H1 (cell line): ENCODE measurements at places on chromosomes 11 and 22. TPM values are rescaled to one million over a fixed set of nuclear protein-coding genes. Genes with fewer than 3 reads are reported as not detected.
A peak's percentile ranks its signal among the peaks of the same experiment; 100 is the strongest.

Gene OR5W2
- not detected in 2 replicates for total RNA-seq

Gene ACR
- total RNA-seq, result 0.56 TPM in 1 of 2 replicates, not detected in the other

Gene F2
- not detected in 2 replicates for total RNA-seq

GRCh38 chr22:27493796-27494195 lies 307.8 kb downstream of the MN1 start:
- no peak for DNase-seq

GRCh38 chr11:44694443-44694842 lies 32.3 kb upstream of the TSPAN18 start:
- DNase-seq, result no peak

Gene MB
- not detected in 2 replicates for total RNA-seq

- no peak for DNase-seq
These were observed 69.8 kb downstream of the SESN3 start for GRCh38 chr11:95161248-95161647.

Gene KCNJ4
- total RNA-seq, result 2.2 and 2.3 TPM in 2 replicates

Gene LRRN4CL
- total RNA-seq, result 0.26 TPM in 1 of 2 replicates, not detected in the other

DNA sequence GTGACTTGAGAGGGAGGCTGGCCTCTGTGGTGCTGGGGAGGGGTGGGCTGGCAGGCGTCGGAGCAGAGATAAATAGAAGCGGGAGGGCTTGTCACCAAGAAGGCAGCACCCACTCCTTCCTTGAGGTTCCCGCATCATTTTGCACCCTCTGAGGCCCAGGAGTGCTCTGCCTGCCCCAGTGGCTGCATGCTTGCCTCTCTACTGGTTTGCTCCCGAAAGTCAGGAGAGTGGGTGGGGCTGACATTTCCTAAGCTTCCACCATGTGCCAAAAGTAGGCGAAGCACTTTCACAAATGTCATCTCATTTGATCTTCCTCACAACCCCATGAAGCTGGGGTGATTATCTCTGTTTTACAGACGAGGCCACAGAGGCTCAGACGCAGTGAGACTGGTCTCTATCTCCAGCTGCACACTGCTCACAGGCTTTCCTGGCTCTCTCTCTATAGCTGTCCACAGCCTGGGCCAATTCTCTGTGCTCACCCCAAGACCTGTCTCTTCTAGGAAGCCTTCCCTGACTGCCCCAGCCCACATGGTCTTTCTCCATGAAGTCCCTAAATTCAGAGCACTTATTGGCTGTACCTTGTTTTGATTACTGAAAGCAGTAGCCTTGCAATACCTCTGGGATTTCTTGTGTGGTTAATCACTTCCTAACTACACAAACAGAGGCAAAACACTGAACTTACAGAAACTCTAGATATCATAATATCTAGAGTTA lies 2.6 kb upstream of the UCP3 start:
- no peak for DNase-seq

DNA sequence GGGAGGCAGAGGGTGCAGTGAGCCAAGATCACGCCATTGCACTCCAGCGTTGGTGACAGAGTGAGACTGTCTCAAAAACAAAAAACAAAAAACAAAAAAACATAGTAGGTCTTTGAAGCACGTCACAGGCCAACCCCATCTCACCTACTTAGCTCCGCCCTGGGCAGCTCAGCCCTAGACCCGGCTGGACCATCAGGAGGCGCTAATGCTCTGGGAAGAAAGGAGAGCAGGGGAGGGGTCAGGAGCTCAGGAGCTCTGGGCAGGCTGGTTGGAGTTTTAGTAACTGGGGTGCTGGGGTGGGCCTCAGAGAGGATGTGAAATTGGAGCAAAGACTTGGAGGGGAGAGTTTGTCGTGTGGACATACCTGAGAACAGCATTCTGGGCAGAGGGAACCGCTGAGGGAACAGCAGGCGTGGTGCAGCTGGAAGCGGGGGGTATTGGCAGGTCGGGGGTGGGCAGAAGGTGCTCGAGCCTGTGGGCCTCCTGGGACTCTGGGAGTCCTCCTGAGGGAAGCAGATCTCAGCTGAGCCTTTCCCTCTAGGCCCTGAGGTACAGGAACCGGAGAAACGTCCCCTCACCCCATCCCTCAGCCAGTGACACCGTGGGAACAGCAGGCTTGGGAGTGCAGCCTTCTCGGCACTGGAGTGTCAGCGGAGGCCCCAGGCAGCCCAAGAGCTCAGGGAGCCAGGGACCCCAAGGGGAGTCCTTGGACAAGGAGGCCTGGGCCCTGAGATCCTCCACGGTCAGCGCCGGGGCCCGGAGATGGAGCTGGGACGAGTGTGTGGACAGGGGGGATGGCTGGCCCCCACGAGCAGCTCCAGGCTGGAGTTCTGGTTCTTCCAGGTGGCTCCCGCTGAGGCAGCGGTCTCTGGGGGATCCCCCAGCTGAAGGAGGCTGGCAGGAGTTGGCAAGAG lies 2.2 kb upstream of the RPS6KA4 start:
- DNase-seq, result peak; percentile 91

GRCh38 chr11:126135235-126136176 lies 72.8 kb upstream of the CDON start:
- DNase-seq, result no peak

DNA sequence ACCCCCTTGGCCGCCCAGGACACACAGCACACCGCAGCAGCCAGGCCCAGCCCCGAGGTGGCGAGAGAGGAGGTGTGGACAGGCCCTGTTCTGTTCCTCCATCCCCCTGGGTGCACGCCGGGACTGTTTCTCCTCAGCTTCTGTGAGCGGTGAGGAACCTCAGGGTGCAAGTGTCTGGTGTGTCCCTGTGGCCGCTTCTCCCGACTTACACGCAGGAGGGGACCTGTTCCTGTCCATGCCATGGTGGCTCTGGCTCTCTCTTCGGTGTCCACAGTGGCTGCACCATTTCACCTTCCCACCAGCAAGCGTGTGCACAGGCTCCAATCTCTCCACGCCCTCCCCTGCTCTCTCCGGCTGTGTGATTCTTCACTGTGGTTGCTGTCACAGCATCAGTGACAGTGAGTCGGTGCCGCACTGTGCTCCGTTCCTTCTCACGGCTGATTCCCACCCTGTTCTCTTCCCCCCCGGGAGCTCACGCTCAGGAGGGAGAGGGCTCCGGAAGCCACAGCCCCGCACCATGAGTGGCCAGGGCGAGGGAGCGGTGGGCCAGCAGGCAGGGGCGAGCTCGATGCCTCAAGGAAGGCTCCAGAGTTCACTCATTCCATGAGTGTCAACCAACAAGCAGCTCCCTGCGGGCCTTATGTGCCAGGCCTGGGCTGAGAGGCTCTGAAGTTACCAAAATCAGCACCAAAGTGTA lies 18.6 kb upstream of the WNT7B start:
- no peak for DNase-seq

DNA sequence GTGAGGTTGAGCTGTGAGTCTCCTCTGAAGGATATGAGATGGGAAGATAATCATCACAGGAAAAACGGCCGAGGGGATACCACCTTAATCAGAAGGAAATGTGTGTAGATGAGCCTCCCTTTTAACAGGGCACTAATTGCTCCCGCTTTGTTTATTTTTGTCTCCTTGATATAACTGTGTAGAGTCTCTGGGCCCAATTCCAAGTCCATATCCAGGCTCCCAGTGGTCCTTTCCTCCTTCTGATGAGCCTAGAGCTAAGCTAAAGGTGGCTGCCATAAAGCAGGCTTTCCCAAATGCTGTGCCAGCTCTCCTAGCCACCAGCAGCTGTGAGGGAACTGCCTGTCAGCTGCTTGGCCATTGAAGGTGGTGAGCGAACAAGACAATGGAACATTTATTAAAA lies 17.1 kb upstream of the CCDC90B start:
- no peak for DNase-seq

GRCh38 chr11:12133547-12134235 lies 23.3 kb downstream of the MICAL2 start:
- DNase-seq, result no peak

Gene PDXP
- 35.7 and 36.6 TPM in 2 replicates for total RNA-seq

- DNase-seq, result no peak
These were observed 12.9 kb downstream of the RTN4R start for GRCh38 chr22:20254975-20255946.

Gene MISFA
- total RNA-seq, result 3.8 and 4.1 TPM in 2 replicates

DNA sequence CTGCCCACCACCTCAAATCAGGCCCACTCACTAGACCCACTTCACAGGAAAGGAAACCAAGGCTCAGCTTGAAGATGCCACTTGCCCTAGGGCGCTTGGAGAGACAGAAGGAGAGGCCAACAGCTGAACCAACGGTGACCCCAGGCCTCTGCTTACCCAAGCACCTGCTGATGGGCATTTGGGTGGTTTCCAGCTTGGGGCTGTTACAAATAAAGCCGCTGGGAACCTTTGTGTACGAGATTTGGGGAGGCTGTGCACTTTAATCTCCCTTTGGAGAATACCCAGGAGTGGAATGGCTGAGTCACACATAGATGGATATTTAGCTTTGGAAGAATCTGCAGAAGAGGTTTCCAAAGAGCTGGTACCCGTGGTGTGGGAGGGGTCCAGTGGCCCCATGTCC lies 50.9 kb upstream of the LINC01488 start:
- DNase-seq, result no peak

Gene APOL4
- total RNA-seq, result not detected in 2 replicates

Gene GAL
- 233 and 234 TPM in 2 replicates for total RNA-seq

DNA sequence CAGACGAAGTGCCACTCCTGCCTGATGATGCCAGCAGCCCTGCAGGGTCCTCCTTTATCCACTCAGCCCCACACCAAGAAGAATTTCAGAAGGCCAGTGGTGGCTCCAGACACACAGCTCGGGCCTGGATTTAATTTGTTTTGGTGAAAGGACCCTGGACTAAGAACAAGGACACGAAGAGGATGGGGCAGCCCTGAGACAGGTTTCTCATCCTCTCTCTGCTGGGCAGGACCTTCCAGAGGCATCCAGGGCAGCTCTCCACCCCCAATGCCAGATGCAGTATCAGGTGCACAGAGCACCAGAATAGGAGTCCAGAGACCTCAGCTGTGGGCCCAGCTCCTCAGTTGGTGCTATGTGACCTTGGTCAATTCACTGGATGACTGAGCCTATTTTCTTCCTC lies 72.0 kb downstream of the TRIM29 start:
- no peak for DNase-seq

- DNase-seq, result no peak
These were observed 39.9 kb downstream of the IGSF9B start for GRCh38 chr11:133916784-133917440.

DNA sequence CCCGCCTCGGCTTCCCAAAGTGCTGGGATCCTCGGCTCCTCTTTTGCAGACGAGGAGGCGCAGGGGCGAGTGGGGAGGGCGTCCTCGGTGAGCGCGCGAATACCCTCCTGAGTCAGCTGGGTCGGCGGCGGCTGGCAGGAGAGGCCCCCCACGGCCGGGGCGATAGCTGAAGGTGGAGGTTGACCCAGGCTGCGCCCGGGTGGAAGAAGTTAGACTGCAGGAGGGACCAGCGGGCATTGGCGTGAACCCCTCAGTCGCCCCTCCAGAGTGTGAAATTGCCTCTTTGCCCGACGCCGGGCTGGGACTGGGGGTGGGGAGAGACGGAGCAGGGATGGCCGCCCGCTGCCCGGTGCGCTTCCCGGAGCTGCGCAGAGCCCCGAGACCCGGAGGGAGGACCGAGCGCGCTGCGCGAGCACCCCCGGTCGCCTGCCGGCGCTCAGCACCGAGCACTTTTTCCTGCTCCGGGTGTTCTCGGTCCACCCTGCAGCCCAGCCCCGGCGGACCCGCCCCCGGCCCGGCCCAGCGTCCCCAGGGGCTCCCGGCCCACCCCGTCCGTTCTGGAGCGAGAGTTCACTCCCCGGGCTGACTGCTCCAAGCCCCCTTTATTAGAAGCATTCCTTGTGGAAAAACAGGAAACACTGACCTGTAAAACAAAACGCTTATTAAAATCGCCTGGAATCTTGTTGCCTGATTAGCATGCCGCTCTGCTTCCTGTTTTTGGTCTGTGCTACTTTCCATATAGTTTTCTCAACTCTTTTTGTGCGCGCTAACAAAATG lies 13.7 kb upstream of the CPT1A start:
- no peak for DNase-seq

DNA sequence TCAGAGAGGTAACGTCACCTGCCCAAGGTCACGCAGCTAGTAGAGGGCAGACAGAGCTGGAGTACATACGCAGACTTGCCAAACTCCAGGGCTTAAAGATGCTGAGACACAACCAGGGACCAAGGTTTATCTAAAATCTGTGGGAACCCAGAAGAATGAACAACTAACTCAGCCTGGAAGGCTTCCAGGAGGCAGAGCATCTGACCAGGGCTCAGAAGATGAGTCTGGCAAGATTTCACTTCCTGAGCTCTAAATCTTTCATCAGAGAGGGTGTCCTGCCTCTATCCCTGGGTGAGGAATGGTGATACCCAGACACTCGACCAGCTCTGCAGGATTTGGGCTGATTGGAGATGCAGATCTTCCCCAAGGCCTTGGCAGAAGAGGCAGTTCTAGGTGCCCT lies 9.1 kb downstream of the GAL3ST1 start:
- no peak for DNase-seq

DNA sequence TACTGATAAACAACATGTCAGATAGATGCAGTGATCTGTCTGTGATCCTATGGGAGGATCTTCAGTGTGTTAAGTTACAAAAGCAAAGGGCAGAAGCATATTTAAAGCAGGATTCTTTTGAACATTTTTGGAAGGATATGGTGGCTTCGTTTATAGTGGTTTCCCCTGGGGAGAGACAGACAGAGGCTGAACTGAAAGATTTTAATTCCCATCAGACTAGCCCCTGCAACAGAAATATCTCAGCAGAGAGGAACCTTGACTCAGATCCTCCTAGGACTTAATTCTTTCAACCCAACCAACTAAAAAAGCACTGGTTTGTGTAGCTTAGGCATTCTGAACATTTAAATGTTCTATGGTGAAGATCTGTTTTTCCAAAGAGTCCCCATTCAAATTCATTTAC lies 5.7 kb downstream of the CLTCL1 start:
- no peak for DNase-seq

Gene CALCB
- 3.0 and 3.7 TPM in 2 replicates for total RNA-seq

Gene SLCO2B1
- not detected in 2 replicates for total RNA-seq

DNA sequence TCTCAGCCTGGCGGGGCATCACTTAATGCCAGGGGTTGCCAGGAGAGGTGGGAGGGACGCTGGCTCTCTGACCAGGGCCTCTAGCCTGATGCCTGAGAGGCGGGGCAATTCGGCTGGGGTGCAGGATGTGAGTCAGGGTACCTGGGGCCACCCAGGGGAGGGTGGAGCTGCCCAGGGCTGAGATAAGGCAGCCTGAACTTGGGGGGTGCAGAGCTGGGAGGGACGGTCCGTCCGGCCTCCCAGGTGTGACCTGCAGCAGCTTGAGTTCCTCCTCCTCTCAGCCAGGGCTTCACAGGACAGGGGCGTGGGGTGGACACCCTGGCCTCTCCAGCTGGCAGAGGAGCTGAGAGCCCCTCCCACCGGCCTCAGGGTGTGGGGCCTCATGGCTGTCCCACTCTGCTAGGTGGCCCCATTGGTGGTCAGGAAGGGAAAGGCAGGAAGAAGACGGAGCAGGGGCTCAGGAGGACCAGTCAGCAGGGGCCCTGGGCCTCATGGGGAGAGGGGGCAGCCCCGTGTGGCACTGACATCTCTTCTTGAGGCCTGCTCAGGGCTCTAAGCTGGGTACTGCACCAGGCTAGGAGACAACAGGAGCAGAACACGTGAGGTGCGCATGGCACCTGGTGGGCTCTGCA lies 942 bp upstream of the RPS6KA4 start:
- DNase-seq, result no peak

Gene OR2AG2
- total RNA-seq, result 0.17 and 0.22 TPM in 2 replicates

GRCh38 chr11:10201343-10201742 lies 92.7 kb downstream of the SBF2 start:
- DNase-seq, result no peak

GRCh38 chr11:65473278-65473860 lies 25.5 kb upstream of the MALAT1 start:
- no peak for DNase-seq

Gene OR51I1
- not detected in 2 replicates for total RNA-seq
